CD4-positive, alpha-beta T cell treated with Interleukin-10 for 1 hour (primary cell): ENCODE measurements at places on chromosomes 2 and 18.

GRCh38 chr18:29377346-29377745, 1200.4 kb upstream of the CDH2 start:
- DNase-seq = no peak

DNA sequence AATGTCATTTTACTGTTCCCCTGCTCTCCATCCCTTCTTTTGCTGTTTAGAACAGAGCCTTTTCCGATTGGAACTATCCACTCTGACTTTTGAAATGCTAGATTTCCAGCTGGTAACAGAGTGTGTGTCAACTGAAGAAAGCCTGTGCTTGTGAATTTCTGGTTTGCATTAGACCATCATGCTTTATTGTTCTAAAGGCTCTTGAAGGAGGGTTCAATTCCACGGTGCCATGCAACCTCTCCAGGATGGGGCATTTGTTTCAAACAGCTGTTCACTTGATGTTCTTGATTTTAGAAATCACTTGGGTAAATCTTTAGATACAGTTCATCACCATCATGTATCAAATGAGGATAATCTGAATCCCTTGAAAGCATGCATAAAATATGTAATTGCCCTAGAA, 156.7 kb downstream of the QPCT start:
- DNase-seq = no peak

DNA sequence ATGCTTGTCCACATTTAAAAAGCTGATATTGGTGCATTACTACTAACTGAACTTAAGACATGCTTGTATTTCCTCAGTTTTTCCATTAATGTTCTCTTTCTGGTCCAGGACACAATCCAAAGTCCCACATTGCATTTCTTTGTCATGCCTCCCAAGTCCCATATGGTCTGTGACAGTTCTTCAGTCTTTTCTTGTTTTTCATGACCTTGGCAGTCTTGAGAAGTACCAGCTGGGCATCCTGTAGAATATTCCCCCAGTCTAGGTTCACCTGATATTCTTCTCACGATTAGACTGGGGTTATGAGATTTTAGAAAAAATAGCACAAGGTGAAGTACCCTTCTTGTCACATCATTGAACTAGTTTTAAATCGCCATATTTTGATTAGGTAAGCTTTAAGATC, 10.3 kb upstream of the ZBTB14 start:
- DNase-seq = no peak

DNA sequence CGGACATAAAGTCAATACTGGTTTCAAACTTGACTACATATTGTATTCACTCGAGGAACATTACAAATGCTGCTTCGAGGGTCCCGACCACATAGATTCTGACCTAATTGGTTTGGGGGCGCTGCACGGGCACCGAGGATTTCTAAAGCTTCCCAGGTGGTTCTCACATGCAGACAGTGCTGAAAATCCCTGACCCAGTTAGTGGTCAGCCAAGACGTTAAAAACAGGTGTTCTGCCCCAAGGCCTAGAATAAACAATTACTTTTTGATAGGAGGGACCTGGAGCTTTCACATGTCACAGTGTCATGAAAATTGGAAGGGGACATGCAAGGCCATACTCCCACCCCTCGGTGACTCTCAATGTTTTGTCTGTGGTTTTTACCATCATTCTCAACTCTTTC, 368.9 kb downstream of the RNF144A start:
- DNase-seq = no peak

DNA sequence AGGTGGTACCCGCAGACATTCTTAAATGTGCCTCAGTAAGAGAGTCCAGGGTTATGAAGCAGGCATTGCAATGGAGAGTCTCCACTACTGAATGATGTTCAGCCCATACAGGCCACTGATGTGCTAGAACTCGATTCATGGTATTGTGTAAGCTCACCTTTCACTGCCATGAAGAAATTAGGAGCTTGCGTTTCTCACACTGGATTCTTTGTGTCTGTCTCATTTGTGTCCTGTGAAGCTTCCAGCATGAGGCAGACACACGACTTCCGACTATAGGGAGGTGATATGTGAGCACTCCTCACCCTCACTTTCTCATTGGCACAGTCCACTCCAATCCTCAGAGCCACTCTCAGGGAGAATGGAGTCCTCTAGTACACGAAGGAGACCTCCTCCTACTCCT, 677.4 kb upstream of the RAB6C start:
- DNase-seq = no peak

GRCh38 chr2:114011713-114012112, 121.8 kb downstream of the ACTR3 start:
- DNase-seq = no peak

DNA sequence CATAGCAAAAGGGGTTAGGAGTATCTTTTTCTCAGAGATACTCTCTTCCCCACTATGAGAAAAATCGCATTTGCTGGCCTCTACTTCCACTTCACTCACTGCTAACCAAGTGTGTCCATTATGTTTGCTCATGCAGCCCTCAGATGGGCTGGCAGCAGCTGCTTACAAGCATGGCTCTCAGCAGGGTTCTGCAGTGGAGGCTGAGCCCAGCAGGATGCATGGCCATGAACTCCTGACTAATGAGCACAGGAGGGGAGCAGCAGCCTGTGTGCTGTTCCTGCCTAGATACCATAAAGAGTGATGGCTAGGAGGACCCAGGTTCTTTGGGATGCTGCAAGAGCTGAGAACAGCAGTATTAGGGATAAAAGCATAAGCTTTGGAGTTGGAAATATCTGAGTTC, 316.9 kb upstream of the THSD7B start:
- no peak for DNase-seq

DNA sequence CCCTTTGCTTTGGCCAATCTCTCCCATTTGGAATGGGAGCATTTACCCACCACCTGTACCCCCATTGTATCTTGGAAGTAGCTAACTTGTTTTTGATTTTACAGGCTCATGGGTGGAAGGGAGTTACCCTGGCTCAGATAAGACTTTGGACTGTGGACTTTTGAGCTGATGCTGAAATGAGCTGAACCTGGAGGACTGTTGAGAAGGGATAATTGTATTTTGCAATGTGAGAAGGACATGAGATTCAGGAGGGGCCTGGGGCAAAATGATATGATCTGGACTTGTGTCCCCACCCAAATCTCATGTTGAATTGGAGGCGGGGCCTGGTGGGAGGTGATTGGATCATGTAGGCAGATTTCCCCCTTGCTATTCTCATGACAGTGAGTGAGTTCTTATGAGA, 58.6 kb upstream of the ZFP36L2 start:
- DNase-seq = no peak

DNA sequence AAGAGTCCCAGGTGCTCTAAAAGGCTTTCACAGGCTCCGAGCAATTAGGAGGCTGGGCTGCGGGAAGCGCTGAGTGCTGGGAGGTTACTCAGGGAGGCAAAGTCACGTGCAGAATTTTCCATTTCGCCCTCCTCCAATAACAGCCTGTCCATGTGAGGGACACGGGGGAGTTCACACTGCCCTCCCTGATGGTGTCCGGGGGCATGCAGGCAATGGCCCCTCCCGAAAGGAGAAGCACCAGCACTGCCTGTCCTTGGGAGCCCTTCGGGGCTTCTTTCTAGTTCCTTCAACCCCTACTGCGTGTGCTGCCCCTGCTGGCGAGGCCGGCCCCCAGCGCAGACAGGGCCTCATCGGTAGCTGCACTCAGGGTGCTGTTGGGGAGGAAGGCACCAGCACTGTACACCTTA, 63.1 kb upstream of the HPCAL1 start:
- no peak for DNase-seq

- no peak for DNase-seq
Observed at GRCh38 chr2:119996148-119996547, 16.7 kb upstream of the EPB41L5 start.

GRCh38 chr2:234363011-234363487, 133.8 kb downstream of the ARL4C start:
- DNase-seq = no peak

GRCh38 chr2:68379184-68379708, 14.2 kb downstream of the PLEK start:
- DNase-seq = peak; percentile 66

DNA sequence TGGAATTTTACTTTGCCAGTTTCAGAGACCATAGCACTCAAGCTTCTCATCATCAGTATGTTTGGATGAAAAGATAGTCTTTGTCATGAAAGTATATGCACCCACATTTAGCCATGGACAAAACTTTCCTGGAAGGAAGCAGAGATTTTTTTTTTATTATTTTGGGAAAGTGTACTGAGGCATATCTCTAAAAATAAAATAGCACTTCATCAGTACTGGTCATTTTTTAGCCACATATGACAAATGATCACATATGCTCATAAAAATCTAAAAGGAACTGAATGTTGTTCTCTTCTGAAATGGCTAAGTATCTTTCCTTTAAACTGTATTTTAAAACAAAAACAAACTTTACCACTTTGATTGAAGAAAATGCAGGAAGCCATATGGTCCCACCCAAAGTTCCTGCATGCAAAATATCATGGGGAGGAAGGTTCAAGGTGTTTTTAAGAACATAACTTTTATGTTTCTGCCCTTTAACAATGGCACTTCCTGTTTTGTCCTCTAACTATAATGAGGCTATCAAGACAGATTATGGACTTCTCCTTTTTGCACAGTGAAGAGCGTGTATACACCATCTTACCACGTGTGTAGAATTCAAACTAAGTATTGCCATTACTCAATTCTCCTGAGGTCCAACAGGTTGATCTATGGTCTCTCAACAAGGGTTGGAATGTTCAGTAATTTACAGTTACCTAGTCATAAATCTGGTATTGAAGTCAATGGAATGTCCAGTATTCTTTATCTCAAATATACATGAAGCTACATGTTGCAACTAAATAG, 77.1 kb upstream of the SLC39A10 start:
- DNase-seq = peak; percentile 15

GRCh38 chr18:47758000-47758399, 172.5 kb downstream of the SMAD2 start:
- DNase-seq = no peak

DNA sequence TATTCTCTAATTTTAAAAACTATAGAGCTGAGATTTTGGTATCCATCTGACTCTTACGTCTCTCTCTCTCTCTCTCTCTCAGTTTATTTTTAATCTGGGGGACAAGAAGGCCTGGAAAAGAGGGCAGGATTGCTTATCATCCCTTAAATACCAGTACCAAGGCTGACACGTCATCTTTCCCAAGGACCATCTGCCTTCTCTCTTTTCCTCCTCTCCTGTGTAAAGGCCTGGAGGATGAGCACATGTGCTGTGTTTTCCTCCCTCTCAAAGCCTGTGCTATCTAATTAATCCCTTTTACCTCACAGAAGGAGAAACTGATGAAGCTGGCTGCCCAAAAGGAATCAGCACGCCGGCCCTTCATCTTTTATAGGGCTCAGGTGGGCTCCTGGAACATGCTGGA, 7.3 kb downstream of the IL37 start:
- DNase-seq = no peak

DNA sequence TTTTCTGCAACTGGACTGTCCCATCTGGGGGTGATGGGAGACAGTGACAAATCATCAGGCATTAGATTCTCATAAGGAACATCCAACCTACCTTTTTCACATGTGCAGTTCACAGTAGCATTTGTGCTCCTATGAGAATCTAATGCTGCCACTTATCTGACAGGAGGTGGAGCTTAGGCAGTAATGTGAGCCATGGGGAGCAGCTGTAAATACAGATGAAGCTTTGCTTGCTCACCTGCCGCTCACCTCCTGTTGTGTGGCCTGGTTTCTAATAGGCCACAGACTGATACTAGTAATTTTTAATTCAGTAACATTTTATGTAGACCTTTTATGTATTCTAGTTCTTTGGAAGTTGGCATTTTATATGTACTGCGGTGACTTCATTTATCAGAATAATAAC, 180.1 kb upstream of the SPOPL start:
- DNase-seq = no peak

DNA sequence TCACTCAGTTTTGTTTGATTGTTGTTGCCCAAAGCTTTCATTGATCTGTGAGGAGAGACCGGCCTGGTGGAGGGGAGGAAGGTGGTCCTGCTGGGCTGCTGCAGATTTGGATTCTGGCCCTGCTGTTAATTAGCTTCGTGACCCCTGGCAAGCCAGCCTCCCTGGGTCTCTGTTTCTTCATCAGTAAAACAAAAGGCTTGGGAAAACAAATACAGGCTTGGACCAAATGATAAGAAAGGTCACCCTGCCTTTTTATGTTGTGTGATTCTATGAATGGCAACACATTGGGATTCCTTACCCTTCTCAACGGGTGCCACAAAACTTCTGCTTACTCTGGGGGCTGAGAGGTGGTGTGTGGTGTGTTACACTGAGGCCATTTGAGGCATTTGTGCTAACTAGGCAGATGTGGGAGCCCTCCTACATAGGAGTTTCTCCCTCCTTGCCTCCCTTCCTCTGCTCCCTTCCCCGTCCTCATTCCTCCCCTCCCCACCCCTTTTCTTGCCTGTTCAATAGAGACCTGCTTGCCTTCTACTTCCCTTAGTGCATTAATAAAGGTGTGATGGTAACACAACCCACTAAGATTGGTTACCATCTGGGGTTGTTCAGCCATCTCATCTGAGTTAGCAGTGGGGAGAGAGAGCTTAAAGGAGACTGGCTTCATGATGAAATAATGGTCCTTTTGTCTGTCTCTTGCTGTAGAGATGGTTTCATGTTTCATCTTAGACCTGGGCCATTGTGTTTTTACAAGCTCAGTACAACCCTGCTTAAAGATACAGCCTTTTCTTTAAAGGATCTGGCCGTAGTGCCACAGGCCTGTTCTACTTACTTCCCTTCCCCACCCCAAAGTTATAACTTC, 96.2 kb downstream of the TANC1 start:
- DNase-seq = no peak

DNA sequence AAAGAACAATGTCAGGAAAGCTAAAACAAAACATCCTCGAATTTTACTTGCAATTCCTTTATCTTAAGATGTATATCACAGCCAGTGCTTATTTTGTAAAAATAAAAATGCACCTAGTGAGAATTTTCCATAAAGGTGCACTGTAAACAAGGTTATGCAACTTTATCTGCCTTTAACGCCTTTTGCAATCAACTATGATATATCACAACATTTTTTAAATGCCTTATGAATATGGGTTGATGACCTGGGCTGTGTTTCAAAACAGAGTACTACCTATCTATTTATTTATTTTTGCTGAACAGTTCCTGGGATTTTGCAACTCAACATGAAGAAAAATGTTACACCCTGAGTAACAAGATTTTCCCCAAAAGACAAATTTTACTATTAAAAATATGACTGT, 869.8 kb downstream of the CPS1 start:
- DNase-seq = no peak

DNA sequence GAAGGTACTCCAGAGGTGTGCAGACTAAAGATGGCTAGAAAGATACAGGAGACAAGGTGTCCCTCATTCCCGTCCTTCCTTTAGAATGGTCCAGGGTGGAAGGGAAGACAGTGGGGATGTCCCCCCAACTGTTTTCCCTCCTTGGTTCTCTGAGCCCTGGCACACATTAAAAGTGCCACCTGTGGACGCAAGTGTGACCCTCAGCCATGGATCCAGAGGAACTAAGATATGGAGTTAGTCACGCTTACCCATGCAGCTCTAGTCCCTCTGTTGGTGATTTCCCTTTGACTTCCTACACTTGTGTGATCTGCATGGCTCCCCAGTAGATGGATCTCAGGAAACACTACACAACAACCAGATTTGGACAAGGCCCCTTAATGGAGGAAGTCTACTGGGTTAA, 113.1 kb upstream of the SRD5A2 start:
- no peak for DNase-seq

- DNase-seq = no peak
Observed at GRCh38 chr2:25517701-25518100, 155.7 kb downstream of the DTNB start.

- no peak for DNase-seq
Observed at GRCh38 chr2:156380117-156380645, 47.7 kb upstream of the NR4A2 start.
